Lung microvascular endothelial cell (primary cell): ENCODE measurements at places on chromosomes 11 and 22. TPM values are rescaled to one million over a fixed set of nuclear protein-coding genes. Genes with fewer than 3 reads are reported as not detected.

DNA sequence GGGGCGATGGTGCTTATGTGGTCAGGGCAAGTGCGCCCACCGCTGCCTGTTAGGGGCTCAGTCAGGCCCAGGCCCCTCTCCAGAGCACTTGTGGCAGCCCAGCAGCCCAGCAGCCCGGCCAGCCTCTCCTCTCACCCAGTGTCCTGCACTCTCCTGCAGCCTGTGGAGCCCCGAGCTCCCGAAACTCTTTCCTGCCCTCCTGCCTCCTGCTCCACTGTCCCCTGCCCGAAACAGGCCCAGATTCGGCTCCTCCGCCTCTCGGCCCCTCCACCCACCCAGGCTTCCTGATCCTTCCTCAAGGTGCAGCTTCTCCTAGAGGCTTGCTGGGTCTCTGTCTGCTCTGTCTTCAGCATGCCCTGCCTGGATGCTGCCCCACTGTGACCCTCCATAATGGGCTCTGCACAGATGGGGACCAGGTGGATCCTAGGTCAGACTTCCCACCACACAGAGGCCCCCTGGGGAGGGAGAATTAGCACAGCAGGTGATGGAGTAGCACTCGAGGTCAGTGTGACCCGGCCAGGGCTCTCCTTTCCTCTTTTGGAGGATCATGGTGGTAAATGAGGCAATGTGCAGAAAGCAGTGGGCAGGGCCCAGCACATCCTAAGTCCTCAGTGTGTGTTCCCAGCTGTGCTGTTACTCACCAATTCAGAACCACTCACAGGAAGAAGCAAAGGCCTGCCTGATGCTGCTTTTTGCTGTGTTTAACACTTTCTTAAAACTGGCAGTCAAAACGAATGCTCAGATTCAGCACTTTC, 18.6 kb upstream of the NAP1L4 start:
- no peak for DNase-seq

DNA sequence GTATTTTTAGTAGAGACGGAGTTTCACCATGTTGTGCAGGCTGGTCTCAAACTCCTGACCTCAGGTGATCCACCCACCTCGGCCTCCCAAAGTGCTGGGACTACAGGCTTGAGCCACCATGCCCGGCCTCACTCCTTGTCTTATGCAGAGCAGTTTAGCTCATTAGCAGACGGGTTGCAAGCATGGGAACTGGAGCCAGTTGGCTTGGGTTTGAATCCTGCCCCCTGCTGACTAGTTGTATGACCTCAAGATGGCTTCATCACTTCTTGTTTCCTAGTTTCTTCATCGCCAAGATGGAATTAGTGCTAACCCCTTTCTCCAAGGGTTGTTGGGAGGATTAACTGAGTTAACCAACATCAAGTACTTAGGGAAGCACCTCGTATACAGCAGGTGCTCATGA, 23.4 kb upstream of the RASD2 start:
- no peak for DNase-seq

DNA sequence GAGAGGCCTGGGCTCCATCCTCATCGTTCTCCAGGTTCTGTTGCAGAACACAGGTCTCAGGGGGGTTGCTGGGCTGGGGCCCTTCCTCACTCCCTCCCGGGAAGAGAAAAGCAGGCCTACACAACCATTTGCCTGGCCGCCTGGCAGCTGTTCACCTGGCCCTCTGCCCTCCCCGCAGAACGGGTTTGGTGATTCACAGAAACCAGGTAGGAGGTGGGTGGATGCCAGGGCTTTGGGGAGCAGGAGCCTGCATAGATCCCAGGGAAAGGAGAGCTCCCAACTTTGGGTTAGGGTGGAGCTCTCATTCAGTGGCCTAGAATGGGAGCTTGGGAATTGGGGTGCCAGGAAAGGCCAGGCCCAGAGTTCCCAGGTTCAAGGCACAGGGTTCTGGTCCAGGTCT, 995 bp downstream of the TMEM134 start:
- no peak for DNase-seq

Gene SLC1A2
- not detected in 2 replicates for total RNA-seq

GRCh38 chr11:104254347-104254746, 90.4 kb upstream of the PDGFD start:
- DNase-seq, result peak; percentile 4

Gene ANKK1
- not detected in 2 replicates for total RNA-seq
